ENCODE measurements at places on chromosomes 4 and X. TPM values are rescaled to one million over a fixed set of nuclear protein-coding genes. Genes with fewer than 3 reads are reported as not detected.

Gene NAP1L5
- 17.8 TPM for polyA plus RNA-seq

- DNase-seq: no peak
Observed at GRCh38 chrX:71438750-71439149, 72.6 kb downstream of the TAF1 start.

- DNase-seq: no peak
Observed at GRCh38 chrX:130594453-130594916, 192.7 kb downstream of the RBMX2 start.

Gene BMPR1B
- 29.9 TPM for polyA plus RNA-seq

GRCh38 chr4:53015681-53016080 is 153.6 kb downstream of the RASL11B start:
- DNase-seq: no peak

DNA sequence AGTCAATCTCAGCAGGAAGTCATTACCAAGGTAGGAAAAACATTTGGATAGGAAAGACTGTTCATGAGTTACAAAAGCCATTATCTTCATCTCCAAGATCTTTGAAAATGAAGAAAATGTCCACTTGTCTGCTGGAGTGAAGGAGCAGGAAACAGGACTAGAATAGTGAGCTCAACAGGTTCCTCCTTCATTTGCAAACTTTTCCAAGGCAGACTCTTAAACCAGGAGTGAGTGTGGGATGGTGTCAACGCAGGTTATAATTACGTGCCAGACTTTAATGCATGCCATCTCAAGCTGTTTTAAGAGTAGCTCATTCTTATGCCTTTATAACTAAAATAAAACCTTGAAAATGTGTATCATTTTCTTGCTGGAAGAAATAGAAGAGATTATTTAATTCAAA is 3.4 kb upstream of the REELD1 start:
- no peak for DNase-seq

All from right renal cortex interstitium (tissue), 3 donors.